ENCODE measurements at places on chromosomes 12 and 14. TPM values are rescaled to one million over a fixed set of nuclear protein-coding genes. Genes with fewer than 3 reads are reported as not detected.

The DPF3 gene
- total RNA-seq, result 13.7 TPM

The NTN4 gene
- 28.6 TPM for total RNA-seq

The LMNTD1 gene
- not detected for total RNA-seq

The USP44 gene
- 27.4 TPM for total RNA-seq

The HOXC10 gene
- total RNA-seq, result not detected

Measured in fibroblast of lung (primary cell).